ENCODE measurements at places on chromosomes 13 and 19.

- DNase-seq = peak; percentile 97
Observed at GRCh38 chr19:15836330-15837220, 21.1 kb upstream of the OR10H1 start.

DNA sequence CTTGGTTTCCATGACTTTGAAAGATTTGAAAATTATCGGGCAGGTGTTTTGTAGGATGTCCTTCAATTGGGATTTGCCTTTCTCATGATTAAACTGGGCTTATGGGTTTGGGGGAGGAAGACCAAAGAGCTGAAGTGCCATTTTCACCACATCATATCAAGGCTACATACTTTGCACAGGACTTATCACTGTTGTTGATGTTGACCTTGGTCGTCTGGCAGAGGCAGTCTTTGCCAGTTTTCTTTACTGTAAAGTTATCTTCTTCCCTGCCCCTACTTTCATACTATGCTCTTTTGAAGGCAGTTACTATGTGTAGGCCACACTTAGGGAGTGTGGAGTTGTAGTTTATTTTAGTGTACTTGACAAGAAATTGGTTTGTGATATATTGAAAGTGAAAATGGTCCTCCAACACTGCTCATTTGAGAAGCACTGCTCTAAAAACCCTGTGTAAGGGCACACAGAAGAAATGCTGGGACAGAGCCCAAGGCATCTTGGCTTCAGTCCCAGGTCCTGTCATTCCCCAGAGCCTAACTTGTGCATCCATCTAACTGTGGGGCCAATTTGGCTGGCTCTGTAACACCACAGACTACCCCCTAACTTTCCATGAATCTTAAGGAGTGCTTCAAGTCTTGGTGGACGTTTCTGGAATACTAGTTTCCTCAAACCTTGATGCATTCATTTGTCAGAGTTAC, 384.9 kb downstream of the KCNRG start:
- no peak for DNase-seq

DNA sequence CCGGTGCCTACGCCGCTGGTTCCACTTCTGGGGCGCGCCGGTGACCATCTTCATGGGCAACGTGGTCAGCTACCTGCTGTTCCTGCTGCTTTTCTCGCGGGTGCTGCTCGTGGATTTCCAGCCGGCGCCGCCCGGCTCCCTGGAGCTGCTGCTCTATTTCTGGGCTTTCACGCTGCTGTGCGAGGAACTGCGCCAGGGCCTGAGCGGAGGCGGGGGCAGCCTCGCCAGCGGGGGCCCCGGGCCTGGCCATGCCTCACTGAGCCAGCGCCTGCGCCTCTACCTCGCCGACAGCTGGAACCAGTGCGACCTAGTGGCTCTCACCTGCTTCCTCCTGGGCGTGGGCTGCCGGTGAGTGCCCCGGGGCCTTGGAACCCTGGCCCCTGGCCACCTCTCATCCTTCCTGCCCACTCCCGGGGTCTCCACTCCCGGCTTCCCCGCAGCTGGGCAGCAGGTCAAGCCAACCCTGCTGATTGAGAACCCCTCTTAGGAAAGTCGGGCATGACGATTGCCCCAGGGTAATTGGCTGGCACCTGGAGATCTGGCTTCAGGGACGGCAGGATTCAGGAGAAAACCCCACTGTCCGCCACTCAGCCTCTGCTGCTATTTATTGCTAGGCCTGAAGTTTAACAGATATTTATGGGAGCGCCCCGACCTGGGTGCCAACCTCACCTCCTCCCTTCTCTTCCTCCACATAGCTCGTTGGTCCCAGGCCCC, 39.1 kb downstream of the TRPM4 start:
- no peak for DNase-seq

GRCh38 chr19:36128392-36128736, 11.5 kb upstream of the CAPNS1 start:
- no peak for DNase-seq

GRCh38 chr13:90763476-90764150, 583.9 kb upstream of the MIR17HG start:
- no peak for DNase-seq

GRCh38 chr13:66014771-66015170, 1215.4 kb downstream of the PCDH9 start:
- DNase-seq = no peak

DNA sequence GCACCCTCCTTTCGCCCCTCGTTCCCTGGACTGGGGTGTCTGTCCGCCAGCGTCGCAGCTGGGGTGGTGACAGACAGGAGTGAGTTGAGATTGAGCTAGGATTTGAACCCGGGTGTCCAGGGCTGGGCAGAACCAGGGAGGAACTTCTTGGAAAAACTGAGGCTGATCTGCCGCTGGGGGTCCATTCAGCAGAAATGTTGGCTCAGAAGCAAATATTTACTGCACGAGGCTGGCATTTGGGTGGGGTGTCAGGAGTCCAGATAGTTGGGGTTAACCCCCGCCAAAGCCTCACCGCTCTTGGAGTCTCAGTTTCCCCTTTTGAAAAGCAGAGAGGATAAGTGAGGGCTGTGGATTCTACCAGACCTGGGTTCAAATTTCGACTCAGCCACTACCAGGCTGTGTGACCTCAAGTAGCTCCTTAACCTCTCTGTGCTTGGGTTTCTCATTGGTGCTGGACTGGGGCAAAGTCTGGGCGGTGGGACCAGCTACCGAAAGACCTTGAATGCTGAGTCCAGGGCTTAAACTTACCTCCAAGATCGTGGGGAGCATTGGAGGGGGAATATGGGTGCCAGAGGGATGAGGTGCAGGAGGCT, 20.9 kb downstream of the MAST3 start:
- no peak for DNase-seq

- no peak for DNase-seq
Observed at GRCh38 chr13:30785191-30785850, 50.0 kb downstream of the ALOX5AP start.

DNA sequence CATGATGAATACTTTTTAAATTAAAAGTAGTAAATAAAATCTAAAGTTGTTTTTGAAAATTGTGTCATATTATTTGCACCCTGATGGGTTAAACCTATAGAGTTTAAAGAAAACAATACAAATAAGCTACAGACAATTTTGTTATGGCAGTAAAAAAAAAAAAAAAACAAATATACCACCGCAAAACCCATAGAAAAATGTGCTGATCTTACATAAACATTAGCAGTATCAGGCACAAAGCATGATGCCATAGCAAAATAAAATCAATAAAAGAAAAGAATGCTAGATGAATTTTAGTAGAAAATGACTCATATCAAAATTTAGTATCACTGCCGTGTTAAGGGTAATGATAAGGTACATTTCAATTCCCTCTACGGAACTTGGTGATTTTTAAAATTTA, 826.0 kb downstream of the SLITRK1 start:
- no peak for DNase-seq

DNA sequence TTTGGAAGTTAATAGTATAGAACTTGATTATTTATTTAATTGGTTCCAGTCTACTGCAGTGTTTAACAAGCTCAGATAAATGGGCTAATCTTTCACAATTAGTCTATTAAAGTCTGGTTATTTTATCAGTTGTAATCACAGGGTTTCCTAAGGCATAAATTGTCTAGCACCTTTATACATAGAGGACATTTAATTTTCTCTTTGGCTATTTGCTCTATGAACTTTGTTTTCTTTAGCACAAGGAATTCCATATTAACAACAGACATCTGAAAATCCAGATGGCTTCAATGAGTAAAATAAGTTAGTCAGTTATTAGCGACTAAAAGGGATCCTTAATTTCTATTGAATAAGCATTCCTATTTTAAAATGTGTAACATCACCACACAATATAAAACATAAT, 1350.8 kb upstream of the SLC10A2 start:
- DNase-seq = no peak

DNA sequence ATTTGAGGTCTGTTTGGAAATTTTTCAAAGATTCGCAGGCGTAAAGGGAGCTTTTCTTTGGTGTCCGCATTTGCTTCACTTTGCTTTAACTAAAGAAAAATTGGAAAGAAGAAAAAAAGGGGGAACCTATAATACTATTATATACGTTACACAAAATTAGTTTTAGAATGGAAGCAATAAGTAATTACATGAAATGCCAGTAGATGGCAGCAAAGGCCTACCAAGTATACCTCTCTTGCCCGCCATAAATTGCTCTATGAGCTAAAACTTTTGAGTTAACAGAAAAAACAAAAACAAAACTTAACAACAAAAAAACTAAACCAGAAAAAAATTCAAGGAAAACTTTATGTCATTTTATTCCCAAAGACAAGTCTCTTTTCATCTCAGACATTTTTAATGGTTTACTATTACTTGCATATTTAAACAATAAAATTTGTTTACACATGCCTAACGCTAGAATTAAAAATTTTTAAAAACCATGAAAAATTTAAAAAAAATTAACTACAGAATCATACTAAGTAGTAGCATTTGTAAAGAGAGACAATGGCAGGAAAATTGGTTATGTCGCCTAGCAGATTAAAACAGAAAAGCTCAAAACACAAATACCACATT, 271.4 kb downstream of the NALCN start:
- peak; percentile 11 for DNase-seq

Measured in germinal center (tissue), 1 donor.